Smooth muscle cell of the coronary artery (primary cell): ENCODE measurements at places on chromosomes 2 and 18. TPM values are rescaled to one million over a fixed set of nuclear protein-coding genes. Genes with fewer than 3 reads are reported as not detected.

ARHGAP15 gene
- total RNA-seq: not detected in 2 replicates

IL1F10 gene
- not detected in 2 replicates for total RNA-seq

SEC11C gene
- 7.8 and 8.7 TPM in 2 replicates for total RNA-seq

ALPP gene
- not detected in 2 replicates for total RNA-seq

GPR45 gene
- total RNA-seq: not detected in 2 replicates

FAM110C gene
- total RNA-seq: under 0.01 TPM in 1 of 2 replicates, not detected in the other

CAPN14 gene
- total RNA-seq: 0.08 and 0.12 TPM in 2 replicates

ABHD1 gene
- 0.08 TPM in 1 of 2 replicates, not detected in the other for total RNA-seq

GPR155 gene
- 2.0 and 8.5 TPM in 2 replicates for total RNA-seq

GPR39 gene
- total RNA-seq: 0.98 and 6.2 TPM in 2 replicates

C2orf15 gene
- 0.12 TPM in 1 of 2 replicates, not detected in the other for total RNA-seq

FKBP7 gene
- 33.8 and 51.4 TPM in 2 replicates for total RNA-seq

NAT8 gene
- total RNA-seq: not detected in 2 replicates

EVX2 gene
- total RNA-seq: not detected in 2 replicates

SERPINB3 gene
- total RNA-seq: 2.3 TPM in 1 of 2 replicates, not detected in the other

FOXD4L1 gene
- under 0.01 and 0.12 TPM in 2 replicates for total RNA-seq

EFHD1 gene
- 0.23 and 0.30 TPM in 2 replicates for total RNA-seq

GALNT5 gene
- total RNA-seq: 15.1 and 73.1 TPM in 2 replicates

MEP1B gene
- total RNA-seq: 0.12 TPM in 1 of 2 replicates, not detected in the other

CYRIA gene
- total RNA-seq: 0.75 and 4.3 TPM in 2 replicates
